ENCODE measurements at places on chromosomes 4 and X.

- no peak for DNase-seq
These were observed 105.2 kb upstream of the FRG1 start for GRCh38 chr4:189835505-189835904.

GRCh38 chr4:89161841-89162240 is 50.5 kb downstream of the TIGD2 start:
- DNase-seq: no peak

DNA sequence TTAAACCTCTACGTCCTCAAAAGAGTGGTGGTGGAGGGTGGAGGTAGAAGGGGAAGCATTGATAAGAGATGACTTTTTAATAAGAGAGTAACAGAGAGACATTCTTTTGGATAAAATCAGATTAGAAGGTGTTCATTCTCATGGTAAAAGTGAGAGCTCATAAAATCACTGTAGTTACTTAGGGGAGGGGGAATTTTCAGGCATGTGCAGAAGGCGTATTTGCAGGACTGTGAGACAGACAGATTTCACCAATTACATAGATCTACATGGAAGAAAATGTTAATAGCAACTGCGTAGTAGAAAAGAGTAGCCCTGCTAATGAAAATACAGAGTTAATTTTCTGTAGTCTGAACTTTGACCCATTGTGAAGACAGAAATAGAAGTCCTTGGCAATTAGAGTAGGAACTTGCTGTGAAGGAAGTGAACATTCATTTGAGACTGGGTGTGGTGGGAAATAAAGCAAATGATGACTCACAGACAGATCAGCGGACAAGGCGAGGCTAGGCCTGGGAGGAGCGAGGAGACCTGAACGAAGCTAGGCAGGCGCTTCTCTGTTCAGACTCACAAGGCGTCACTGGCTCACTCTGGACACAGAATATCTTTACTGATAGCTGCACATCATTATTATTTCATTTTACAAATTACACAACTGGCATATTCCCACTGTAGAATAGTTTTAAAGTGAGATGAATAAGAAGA is 57.2 kb upstream of the FAM9C start:
- no peak for DNase-seq

DNA sequence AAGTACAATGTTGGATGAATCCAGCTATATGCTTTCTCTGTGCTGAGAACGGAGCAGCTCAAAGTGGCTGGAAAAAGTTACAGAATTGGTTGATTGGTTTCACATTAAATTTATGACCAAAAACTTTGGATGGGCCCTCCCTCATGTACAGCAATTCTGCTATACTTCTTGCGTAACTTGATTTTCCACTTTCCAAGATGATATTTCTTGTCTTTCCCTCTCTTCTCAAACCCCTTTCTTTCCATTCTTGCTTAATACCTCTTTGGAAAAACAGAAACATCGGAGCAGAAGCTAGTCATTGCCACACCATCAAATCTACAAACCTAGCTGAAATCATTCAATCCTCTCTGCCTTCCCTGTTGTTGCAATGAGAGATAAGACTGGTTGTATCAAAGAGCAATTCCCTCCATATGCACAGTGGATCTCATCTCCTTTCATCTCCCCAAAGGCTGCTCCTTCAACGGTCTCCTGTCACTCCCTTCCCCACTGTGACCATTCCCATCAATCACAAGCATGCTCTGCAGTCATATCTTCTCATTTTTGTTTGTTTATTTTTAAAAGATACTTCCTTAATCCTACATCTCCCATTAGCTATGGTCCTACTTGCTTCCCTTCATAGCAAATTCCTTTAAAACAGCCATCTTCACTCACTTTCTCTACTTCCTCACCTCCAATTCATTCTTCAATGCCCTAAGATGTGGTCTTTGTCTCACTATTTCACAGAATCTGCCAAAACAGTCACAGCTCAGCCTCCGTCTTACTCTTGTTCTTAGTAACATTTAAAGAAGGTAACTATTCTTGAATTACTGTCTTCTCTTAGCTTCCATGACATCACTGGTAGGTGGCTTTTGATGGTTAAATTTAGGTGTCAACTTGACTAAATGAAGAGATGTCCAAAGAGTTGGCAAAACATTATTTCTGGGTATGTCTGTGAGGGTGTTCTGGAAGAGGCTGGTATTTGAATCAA is 145.5 kb downstream of the FAM13A start:
- DNase-seq: no peak

DNA sequence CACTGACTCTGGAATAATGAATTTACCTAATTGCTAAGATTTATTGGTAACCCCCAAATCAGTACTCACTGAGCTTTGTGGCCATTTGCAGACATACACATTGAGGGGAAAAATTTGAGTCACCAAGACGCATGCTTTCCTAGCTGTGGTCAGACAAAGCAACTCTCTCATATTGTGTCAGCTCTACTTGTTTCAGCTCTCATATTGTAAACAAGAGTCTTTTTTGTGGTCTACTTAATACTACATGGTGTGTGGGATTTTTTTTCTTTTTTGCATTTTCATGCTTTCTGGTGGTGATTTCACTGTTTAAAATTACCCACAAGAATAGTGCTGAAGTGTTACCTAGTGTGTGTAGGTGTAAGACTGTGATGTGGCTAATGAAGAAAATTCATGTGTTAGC is 428.2 kb upstream of the GALNT7 start:
- DNase-seq: no peak

GRCh38 chrX:68717196-68717595 is 69.7 kb downstream of the STARD8 start:
- DNase-seq: no peak

GRCh38 chrX:121146059-121146628 is 98.7 kb downstream of the GLUD2 start:
- no peak for DNase-seq

GRCh38 chrX:119101168-119101567 is 26.4 kb downstream of the KIAA1210 start:
- no peak for DNase-seq

DNA sequence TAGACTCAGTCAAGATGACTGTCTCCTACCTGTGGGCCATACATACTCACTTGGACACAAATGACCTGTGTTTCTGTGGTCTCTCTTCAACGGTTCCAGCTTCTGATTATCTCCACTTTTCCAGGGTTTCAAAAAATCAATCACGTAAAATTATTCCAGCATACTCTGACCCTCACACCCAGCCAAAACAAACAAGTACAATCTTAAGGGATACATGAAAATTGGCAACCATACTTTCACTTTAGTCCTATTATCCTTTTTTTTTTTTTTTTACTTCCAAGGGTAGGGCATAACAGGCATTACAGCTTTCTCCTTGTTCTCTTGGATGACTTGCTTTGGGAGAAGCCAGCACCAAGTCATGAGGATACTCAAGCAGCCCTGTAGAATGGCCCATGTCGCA is 225.8 kb upstream of the GALNT7 start:
- no peak for DNase-seq

DNA sequence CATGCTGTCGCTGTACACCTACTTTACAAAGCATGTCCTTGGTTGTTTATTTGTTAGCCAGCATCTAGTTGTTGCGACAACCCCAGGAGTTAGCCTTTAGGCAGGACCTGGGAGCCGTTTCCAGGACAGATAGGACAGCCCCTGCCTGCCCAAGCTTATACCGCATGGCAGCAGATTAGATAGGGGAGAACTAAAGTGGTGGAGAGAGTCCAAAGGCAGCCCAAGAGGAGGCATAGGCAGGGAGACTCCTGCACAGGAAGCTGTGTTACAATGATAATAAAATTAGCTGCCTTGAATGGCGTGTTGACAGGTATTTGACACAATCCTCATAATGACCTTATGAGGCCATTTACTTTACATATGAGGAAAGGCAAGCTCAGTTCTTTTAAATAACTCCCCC is 13.0 kb downstream of the NSDHL start:
- DNase-seq: no peak

- DNase-seq: no peak
These were observed 458.0 kb upstream of the NWD2 start for GRCh38 chr4:36786519-36786918.

- no peak for DNase-seq
These were observed 98.2 kb downstream of the SLC39A8 start for GRCh38 chr4:102247041-102247440.

DNA sequence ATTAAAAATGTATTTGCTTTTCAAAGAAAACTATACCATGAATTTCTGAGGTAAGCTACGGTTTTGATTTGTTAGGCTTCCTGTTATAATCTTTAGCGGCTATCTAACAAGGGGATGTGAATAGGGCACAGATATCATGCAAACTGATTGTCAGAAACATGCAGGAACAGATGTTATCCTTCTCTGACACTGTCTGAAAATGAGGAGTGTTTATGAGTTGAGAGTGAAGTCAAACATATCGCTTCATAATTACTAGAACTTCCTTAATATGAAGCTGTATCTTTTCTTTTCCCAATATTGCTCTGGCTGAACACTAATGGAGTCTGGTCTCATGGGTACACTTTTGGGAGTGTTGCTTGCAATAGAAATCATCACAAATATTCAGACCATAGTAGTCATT is 16.3 kb upstream of the SULT1B1 start:
- no peak for DNase-seq

- DNase-seq: no peak
These were observed 51.9 kb downstream of the LUZP4 start for GRCh38 chrX:115341421-115341820.

- DNase-seq: no peak
These were observed 80.8 kb downstream of the ANKRD50 start for GRCh38 chr4:124631760-124632159.

GRCh38 chr4:38091636-38092035 is 131.4 kb downstream of the PTTG2 start:
- no peak for DNase-seq

DNA sequence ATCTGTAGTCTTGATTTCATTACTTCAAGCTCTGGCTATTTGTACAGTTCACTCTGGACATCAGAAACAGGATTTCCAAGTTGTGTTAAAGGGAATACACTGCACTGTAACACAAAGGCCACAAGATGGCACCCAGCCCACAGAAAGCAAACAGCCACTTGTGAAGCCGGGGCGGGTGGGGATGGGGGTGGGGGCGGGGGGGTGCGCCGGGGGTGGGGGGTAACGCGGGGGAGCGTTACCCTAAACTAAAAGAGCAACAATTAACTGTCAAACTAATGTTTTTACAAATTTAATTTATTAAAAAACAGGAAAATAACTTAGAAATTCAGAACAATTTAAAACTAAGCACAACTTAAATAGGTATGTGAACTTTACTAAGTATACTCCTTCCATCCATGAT is 27.3 kb downstream of the PRDX4 start:
- DNase-seq: no peak

- DNase-seq: peak; percentile 0
These were observed 807 bp downstream of the USP9X start for GRCh38 chrX:41085878-41086626.

DNA sequence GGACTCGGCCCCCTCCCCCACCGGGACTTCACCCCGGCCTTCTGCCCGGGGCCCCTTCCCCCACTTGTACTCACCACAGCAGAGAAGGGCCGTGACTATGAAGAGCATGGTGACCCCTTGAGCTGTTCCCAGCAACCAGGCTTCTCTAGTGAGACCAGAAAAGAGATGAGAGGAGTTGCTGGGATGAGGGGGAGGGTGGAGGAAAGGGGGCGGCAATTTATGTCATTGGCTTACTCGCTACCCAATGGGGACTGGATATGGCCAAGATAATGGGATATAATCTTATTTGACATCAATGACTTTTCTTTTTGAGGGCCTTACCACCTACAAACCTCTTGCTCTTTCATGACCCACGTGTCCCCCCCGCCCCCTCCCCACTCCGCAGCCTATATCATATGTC is 9.9 kb downstream of the IGSF1 start:
- DNase-seq: no peak

GRCh38 chrX:48461830-48462229 is 8.2 kb downstream of the SLC38A5 start:
- DNase-seq: no peak

- no peak for DNase-seq
These were observed 59.6 kb upstream of the GPR174 start for GRCh38 chrX:79084923-79085322.

DNA sequence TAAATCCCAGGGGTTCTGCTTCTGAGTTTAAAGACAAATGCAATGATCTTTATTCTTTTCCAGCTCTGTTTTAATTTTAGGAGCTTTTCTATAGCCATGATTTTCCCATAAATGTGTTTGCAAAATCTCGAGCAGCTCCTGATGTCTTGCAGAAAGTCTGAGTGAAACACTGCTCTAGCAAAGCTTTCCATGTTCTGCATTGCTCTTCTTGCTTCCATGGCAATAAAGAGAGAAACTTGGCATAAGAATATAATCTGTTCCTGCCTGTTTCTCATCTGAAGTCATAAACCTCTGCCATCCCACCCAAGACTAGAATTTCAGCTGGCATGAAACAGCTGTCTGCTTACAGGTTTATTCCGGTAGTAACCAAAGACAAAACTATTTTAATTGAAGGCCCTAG is 254.5 kb downstream of the SPRY1 start:
- no peak for DNase-seq

GRCh38 chr4:125639182-125639621 is 324.4 kb downstream of the FAT4 start:
- DNase-seq: no peak

- no peak for DNase-seq
These were observed 112.3 kb downstream of the KLHL8 start for GRCh38 chr4:87108142-87108546.

GRCh38 chrX:97399400-97399799 is 515.7 kb downstream of the RPA4 start:
- DNase-seq: no peak

GRCh38 chr4:70197842-70198241 is 2.3 kb downstream of the ODAM start:
- no peak for DNase-seq

- no peak for DNase-seq
These were observed 21.6 kb upstream of the RAI2 start for GRCh38 chrX:17882680-17883079.

DNA sequence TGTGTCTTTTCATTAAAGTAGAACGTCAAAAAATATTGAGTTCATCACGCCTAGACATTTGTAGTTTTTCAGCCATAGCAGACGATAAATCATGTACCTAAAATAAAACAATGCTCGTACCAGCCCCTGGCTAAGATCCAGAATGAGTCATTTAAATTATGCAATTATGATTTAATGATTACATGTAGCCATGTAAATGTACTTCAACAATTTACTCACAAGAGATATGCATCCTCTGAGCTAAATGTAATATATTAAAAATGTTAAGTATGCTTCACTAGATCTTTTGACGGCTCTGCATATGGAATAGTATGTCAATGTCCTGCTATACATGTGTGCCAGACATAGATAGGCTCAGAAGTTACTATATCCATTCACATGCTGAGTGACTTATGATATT is 1077.8 kb downstream of the ARAP2 start:
- DNase-seq: no peak

DNA sequence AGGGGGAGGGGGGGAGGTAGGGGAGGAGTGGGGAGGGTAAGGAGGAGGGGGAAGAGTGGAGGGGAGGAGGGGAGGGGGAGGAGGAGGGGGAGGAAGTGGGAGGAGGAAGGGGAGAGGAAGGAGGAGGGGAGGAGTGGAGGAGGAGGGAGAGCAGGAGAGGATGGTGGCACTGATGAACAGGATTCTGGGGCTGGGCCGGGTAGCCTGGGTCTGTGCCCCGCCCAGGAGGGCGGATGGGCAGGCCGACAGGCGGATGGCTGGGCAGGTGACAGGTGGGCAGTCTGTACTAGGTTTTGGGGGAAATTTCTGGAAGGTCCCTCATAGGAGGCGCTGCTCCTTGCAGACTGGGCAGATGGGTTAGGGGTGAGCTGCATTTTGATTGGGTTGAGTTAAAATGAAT is 66.0 kb upstream of the ADRA2C start:
- no peak for DNase-seq

- no peak for DNase-seq
These were observed 153.5 kb downstream of the STK32B start for GRCh38 chr4:5204781-5205180.
